GM10248 (cell line): ENCODE measurements at places on chromosomes 4 and X.

- DNase-seq, result no peak
Measured at GRCh38 chrX:115459883-115460880, 100.8 kb upstream of the PLS3 start.

DNA sequence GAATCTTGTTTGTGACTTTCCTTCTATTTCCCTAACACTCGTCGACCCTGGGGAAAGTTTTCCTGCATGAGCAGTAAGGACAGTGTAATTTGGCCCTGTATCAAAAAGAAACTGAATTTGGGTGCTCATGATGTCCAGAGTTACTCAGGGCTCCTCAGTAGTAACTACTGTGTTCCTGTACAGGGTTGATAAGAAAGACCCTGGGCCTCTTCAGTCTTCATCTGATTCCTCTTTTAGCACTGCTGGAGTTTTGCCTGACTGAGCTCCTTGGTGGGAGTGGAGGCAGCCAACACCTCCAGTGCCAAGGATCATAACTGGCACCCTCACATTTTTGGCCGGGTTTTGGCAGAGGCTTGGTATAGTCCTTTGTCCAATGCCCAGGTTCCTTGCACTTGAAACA lies 7.1 kb upstream of the AREG start:
- DNase-seq, result no peak

- peak; percentile 53 for DNase-seq
Measured at GRCh38 chr4:18020671-18021469, 685 bp downstream of the LCORL start.

GRCh38 chr4:2286904-2287593 lies 25.1 kb upstream of the MXD4 start:
- DNase-seq, result no peak

GRCh38 chrX:77731821-77732419 lies 54.1 kb downstream of the ATRX start:
- DNase-seq, result no peak

DNA sequence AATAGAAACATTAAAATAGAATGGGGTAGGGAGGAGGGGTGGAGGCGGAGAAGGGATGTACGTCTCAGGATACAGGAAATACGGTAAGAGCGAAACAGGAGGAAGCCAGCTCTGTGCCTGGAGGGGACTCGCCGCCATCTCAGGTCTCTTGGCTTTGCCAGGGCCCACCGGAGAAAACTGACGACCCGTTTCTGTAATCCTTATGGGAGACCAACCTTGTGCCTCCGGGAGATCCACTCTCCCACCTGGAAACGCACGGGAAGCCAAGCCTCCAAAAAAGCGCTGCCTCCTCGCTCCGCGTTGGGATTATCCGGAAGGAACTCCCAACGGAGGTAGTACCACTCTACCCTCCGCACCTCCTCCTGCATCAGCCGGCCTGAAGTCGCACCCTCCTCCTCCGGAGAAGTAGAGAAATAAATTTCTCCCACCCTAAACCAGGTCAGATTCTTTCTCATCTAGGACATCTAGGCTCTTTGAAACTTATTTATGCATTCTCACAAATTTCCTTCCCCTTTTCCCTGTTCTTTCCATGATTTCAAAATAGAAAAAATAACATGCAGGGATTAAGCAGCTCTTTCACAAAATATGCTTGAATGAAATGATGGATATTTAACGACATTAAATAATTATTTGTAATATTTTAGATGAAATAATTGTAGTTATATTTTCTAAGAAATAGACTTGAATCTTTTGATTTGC lies at the start of gene NBDY:
NBDY (plus strand) TSS at position 92 of the 699 bp plus-strand sequence; CDS start at position 203, 111 bp downstream.
- peak; percentile 15 for DNase-seq

DNA sequence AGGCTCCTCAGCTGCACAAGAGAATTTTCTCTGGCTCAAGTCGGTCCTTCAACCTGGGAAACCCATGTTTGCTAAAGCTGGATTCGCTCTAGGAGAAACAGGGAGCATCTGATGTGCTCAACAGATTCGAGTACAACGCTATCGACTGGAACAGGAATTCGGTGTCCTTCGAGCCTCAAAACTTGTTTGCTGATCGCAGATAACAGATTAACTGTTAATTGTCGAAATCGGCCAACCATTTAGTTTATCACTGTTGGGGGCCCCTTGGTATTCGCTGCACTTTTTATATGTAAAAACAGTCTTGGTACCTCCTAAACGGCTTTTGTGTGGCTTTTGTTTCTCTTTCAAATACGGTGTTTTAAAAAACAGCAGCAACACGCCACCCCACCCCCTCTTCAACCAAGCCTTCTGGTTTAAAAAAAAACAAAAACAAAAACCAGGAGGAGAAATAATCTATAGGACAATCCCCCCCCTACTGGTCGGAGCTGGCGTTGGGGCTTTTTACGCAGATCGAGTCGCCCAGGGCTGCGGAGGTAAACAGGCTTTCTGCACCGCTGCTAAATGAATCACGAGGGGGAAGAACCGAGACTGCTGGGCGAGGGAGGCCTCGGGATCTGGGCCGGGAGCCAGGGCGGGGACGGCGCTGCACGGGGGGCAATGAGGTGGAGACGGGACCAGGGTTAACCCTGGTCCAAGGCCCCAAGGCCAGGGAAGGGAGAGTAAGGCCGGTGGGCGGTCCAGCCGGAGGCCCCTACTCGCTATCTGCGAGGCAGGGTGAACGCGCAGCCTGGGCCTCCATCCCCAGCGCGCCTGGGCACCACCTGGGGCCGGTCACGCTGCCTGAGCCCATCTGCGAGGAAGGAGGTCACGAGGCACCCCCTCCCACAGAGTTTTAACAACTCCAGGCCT lies 71.7 kb upstream of the BCOR start:
- DNase-seq, result peak; percentile 68

DNA sequence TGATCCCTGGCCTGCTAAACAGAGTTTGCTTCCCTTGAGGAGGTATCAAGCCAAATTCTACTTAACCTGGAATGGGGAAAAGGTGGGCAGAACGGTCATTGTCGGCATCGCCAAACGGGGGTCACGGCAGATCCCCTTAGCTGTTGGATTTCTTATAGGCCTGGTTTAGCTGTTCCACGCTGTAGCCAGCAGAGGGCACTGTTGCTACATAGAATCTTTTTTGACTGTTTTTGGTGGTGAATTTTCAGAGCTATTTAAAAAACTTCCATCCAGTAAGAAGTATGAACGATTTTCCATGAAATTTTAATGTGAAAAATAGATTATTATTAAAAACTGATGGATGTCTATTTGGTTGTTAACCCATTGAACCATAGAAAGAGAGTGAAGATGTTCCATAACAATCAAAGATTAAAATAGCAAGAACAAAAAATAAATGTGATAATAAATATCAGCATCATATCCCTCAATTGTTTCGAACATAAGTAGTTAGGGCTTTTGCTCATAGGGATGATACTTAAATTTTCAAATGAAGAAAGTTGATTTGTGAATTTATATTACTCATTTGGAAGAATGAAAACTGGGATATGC lies 56.6 kb downstream of the LINC00632 start:
- peak; percentile 31 for DNase-seq

- no peak for DNase-seq
Measured at GRCh38 chrX:18973527-18974192, 10.3 kb downstream of the PHKA2 start.

DNA sequence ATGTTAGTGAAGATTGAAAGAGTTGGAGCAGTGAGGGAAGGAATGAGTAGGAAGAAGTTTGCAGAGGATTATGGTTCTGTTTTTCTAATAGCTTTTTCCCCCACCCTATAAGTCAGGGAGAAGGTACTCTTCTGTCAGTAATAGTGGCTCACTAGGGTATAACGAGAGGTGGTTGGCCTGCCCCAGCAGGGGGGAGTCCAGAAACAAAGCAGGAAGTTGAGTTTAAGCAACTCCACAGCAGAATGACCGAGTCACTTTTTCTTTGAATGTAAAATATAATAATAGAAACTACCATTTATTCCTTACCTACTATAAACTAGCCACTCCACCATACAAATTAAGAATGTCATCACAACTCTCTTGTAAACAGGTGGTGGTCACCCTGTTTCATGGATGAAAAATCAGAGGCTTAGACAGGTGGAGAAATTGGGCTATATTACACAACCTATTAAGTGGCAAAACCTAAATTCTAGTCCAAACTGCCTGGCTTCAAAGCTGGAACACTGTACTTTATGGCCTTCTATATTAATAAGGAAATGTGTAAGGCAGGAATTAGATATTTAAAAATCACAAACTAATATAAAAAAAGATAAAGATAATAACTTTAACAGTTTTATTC lies 21.9 kb downstream of the AP1AR start:
- peak; percentile 35 for DNase-seq

GRCh38 chr4:124189545-124189944 lies 523.0 kb downstream of the ANKRD50 start:
- DNase-seq, result no peak

- no peak for DNase-seq
Measured at GRCh38 chr4:188658958-188659522, 519.8 kb downstream of the TRIML1 start.
